EH (cell line): ENCODE measurements at places on chromosomes 5 and 9.

DNA sequence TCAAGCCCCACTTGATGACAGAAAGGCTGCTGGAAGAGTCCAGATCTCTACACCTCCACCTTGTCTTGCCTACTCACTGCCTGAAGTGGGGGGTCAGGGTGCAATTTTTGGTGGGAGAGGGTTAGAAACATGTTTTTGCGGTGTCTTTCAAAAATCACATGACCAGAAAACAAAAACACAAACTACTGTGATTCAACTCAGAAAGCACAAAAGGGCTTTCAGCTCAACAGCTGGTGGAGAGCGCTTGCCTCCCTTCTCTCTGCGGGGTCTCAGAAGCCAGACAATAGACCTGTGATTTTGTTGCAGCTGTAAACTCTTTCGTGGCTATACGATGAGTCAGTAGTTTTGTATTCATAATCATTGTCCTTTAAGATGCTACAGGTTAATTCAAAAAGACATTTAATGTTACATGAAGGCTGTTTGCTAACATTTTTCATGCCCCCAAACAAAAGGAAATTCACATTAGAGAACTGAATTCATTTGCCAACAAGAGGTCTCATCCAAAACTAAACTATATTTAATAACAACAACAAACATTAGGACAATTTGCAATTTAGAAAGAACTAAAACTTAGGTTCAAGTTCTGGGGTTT is 172.6 kb upstream of the RAI14 start:
- DNase-seq: no peak

- DNase-seq: peak; percentile 98
These were observed 3.5 kb downstream of the USP20 start for GRCh38 chr9:129838707-129839259.

GRCh38 chr5:14908172-14908571 is 36.6 kb upstream of the ANKH start:
- no peak for DNase-seq

- no peak for DNase-seq
These were observed 148.7 kb downstream of the CDK5RAP2 start for GRCh38 chr9:120431268-120431667.

GRCh38 chr5:138077064-138077696 is 6.7 kb upstream of the WNT8A start:
- peak; percentile 72 for DNase-seq

DNA sequence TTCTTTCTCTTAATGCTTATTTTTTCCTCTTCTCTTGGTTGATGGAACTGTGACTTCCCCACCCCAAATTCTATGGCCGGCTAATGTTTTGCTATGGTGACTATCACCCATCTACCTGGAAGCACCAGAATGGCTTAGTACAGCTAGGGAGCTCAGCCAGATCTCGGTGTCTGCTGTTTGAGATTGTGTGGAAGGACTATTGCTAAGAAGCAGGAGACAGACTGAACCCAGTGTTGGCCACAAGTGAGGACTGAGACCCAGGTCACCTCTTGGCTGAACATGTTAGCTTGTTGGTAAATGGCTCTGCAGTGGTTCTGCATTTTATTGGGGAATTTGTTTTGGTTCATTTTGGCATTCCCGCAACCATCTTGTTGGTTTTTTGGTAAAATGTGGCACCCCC is 2.7 kb downstream of the PRRC2B start:
- DNase-seq: no peak

- no peak for DNase-seq
These were observed 71.5 kb downstream of the PRLR start for GRCh38 chr5:35158622-35159369.

DNA sequence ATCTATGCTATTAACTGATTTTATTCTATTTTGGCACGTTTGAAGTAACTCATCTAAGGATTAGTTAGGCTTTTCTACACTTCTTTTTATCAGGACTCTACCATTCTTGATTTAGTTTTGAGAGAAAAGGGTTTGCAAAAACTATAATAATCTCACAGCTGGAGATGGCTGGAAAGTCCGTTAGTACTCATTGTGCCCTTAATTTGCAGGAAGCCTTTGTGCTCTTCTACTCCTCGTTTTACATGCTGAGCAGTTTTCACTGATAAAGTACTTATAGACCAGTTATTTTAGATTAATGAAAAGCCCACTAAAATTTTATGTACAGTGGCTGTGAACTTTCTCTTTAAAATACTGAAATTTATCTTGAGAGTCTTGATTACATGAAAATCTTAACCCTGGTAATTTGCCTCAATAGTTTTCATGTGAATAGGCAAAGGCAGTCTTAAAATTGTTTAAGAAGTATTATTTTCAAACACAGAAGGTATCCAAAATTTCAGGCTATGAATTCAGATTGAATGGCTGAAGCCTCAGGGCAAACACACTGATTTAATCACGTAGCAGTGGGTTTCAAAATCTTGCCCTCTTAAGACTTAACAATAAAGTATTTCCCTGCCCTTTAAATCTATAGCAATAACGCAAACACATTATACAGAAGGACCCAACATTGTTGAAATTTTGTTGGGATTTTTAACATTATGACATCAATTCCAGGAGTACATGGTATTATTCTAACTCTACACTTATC is 18.6 kb downstream of the MLLT3 start:
- DNase-seq: no peak

DNA sequence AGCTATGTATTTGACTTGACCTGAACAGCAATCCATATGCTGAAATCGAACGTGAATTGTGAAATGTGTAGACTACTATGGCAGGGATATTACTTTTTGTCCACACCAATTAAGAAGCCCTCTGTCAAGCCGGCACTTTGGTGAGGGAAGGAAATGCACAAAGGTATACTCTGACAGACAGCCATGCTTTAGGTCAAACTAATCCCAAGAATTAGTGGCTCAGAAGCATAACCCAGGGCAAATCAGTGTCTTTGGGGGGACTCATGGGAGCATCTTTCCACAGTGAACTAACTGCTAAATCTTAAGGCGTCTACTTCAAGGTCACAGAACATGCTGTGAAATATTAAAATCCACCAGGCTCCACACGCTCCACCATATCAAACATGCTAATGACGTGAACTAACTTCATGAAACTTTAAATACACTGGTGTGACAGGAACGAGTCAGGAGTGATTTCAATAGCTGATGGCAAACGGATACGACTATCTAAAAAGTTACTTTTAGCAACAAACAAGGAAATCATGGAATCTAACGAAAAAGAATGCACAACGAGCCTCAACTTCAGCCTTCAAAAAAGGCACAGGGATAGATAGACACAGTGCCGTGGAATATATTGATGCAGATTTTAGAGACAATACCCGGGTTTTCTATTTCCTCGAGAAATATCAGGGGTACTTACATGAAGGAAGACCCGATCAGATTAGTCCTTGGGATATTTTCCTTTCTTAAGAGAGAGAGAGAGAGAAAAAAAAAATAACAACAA is 527 bp downstream of the MEF2C start:
- no peak for DNase-seq

DNA sequence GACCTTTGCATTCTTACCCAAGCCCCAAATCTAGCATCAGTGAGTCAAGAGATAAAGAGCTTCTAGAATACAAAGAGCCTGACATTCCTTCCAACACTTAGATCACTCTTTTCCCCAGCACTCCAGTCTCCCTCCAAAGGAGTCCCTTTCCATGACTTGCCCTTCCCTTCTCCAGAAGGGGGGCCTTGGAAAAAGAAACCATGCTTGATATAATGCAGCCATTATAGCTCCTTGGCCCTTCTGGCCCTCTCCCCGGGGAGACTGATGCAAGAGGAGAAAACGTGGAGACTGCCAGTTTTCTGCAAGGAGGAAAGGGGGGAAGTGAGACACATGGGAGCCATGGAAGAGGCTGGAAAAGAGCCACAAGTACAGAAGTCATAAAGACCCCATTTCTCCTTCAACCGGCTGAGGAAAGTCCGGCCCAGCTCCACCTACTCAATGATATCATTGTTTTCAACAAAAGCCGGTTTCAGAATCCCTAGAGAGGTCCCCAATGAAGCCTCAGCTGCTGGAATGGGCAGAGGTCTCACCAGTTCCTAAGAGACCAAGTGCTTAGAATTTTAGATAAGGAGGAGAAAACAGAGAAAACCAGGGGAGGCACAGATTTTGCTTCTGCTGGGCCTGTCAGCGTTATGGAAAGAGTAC is 29.0 kb downstream of the ADAM19 start:
- peak; percentile 73 for DNase-seq

DNA sequence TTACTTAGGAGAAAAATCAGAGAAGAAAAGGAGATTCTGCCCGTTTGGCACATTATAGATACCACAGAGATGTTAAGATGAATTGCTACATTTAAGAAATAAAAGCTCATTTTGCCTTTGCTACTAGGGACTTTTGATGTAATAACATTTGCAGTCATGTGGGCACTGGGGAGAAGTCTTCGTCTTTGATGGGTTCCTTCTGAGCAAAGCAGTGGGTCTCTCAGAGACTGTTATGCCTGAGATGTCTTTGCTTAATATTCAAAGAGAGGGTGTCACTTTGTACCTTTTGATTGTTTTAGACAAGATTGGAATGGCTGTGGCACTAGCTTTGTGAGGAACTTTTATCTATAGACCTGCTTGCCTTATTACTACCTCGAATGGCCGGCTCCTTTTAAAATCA is 25.0 kb downstream of the SLC25A25 start:
- no peak for DNase-seq

DNA sequence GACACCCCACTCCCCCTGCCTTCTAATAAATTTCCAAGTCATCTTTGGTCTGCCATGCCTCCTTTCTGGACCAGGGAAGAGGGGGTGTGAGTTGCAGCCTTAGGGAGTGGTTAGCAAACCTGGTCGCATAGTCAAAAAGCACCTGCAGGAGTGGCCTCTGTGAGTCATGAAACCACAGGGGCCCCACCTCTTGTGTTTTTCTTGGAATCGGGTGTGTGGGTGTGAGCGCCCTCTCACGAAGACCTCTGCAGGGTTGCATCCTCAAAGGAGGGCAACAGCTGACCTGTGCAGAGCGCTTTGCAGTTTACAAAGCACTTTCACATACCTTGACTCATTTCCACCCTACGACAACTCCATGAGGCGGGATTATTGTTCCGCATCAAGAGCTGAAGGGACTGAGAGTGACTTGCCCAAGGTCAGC is 36.8 kb upstream of the TEX48 start:
- no peak for DNase-seq

- peak; percentile 65 for DNase-seq
These were observed 182.8 kb downstream of the SEMA5A start for GRCh38 chr5:9363026-9363425.

DNA sequence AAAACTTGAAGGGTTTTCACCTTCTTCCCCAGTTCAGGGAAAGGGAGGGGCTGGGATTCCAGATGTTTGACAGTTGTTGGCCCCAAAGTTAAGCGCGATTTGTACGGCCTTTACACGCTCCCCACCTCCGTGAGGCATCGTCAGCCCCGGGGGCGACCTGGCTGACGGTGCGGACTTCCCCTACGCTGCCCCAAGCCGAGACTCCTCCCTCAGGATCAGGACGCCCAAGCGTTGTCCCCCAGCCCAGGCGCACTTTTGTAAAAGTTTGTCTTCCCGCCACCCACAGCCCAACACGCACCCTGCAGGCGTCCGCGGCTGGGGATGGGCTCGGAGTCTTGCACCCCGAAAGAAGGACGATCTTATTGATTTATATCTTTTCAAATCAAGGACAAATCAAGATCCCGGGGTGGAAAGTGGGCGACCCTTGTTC is 713 bp downstream of the MOB3B start:
- peak; percentile 5 for DNase-seq

DNA sequence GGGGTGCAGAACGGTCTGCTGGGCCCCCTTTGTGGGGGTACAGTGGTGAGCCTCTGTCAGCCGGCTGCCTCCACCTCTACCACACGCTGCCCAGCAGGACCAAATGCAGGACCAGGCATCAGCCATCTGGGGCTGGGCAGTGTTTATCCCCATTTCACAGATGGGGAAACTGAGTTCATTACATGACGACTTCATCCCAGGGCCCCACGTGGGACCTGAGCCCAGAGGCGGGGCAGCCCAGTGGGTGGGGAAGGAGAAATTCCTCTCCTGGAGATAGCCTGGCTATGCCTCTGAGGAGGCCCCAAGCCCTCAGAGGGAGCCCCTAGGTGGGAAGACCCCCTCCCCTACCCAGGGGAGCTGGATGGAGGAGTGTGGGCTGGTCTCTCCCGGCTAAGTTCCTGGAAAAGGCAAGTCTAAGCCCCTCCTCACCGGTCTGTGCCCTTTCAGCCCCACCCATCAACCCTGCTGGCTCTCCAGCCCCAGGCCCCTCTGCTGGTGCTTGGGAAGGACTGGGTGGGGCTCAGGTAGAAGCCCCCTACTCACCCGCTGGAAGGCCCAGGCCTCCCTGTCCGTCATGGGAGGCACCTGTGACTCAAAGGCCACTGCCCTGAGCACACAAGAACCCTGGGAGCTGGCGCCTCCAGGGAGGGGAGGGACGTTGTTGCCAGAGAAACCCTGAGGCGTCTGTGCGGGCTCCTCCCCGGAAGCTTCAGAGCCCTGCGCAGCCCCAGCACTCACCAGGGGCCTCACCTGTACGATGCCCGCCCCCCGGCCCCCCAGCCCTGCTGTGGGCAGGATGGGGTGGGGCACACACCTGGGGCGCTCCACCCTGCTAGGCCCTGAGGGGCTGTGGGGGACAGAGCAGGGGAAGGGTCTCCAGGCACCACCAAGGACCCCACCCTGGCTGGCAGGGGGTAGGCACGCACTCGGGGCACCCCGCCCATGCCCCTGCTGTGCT is 7.4 kb upstream of the CCDC187 start:
- DNase-seq: no peak

DNA sequence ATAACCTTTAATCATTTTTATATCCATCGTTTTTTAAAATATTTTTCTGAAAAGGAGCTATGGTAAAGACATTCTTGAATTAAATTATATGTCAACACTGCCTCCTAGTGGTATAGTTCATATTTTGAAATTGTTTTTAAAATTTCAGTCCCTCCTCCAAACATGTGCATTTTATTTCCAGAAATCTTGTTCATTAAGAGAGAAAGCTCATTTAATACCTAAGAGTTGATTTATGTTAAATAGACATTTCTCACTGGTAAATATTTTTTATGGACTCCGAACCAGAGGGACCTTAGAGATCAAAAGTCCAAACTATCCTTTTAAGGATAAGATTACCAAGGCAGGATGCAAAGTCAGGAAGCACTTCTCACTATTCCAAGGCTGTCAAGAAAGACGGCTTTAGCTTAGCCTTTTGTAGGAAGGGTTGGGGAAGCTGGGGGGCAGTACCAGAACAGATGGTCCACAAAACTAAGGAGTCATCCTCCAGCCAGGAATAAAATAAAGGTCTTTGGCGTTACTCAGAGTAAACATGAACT is 21.6 kb downstream of the BHMT start:
- peak; percentile 52 for DNase-seq
